ENCODE measurements at places on chromosomes 11 and 22.

DNA sequence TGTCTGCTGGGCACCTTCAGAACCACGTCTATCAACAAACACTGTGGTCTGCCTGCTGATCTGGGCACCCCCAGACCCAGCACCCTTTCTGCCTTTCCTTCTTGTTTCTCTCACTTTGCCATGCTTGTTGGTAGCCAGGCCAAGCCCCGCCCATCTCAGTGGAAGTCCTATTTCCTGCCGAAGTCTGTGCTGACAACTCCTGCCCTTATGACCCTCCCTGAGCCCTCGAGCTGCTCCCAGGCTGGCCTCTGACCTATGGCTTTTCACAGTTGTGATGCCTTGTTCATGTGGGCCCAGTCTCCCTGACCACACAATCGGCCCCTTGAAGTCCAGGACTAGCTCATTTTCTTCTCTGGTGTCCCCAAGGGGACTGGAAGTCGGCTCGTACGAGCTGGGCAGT lies 132.1 kb downstream of the DSCAML1 start:
- no peak for DNase-seq

DNA sequence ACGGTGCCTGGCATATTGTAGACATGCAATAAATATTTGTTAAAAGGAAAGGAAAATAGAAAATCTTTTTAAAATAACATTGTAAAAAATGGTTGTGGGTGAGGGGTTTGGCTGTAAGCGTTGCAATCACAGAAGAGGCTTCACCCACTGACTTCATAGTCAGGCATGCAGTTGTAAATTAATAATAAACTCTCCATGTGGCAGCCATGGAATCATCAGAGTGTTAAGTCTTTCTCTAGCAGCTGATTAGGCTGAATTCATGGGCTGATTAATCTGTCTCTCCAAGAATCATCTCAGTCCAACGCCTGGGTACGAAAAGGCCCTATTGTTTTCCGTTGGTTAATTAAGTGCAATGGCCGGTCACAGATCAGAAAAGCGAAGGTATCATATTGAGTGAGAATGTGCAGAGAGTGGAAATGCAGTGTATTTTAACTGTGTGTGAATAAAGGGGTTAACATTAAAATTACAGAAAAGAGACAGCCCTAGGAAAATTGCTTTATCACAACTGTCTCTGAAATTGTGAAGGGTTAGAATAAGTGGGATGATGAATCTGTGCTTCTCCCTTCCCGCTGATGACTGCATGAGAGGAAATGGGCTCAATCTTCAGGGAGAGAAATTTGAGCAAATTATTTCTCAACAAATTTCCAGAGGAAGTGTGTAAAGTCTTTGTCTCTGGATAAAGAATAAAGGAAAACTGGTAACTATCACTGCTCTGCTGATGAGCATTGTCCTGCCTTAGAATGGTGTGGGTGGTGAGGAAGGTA lies 269.0 kb downstream of the FAM76B start:
- no peak for DNase-seq

- DNase-seq: no peak
Observed at GRCh38 chr11:66561975-66562248, 6.5 kb downstream of the CTSF start.

DNA sequence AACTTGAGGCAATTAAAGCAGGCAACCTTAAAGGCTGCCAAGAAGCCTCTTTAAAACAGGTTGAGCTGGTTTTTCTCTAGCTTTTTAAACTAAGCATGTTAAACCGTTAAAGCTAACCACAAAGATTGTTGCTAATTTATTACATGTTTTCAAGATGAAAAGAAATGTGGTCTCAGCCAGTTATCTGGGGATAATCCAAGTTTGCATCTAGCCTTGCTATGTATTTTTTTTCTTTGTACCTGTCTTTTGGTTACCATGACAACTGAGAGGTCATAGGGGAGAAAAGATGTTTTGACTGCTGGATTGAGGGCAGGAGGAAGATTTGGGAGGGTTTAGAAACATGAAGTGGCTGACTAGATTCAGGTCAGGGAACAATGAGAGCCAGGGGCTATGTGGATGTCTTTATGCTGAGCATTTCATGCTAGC lies 19.2 kb upstream of the PGM2L1 start:
- no peak for DNase-seq

DNA sequence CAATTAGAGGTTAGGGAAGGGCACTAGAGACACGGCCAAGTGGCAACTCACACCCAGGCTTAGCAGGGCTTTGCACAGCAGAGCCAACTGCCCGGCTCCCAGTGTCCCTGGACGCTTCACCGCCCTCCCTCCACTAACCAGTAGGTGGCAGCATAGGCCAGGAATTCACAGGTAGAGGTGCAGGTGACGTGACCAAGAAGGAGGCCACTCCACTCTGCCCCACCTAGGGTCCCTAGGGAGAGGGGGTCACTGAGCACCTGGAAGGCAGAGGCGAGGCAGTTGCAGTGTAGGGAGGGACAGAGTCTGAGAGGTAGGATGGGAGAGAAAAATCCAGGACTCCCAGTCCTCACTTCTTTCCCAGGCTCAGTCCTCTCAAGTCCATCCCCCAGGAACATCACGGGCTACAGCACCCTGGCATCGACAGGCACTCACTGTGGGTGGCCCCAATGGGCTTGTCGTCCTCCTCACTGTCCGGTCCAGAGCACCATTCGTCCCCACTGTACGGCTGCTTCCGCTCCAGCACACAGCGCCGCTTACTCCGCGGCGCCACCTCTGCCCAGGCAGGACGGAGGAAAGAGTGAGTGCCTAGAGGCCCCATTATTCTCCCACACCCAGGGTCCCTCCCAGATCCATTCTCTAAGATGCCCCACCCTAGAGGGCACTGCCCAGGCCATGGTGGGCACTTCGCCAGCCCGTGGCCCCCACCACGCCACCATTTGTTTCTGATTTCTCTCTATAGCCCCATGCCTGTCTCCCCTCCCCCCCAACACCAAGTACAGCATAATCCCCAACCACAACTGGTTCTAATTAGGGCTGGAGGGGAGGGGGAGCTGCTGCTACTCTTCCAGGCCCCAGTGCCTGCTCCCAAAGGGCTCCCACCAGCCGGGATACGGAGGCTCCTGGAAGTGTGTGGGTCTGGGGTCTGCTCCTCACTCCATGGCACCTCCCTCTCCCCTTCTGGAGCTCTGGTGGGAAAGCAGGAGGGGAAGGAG lies 18.4 kb downstream of the BCL9L start:
- DNase-seq: peak; percentile 87

DNA sequence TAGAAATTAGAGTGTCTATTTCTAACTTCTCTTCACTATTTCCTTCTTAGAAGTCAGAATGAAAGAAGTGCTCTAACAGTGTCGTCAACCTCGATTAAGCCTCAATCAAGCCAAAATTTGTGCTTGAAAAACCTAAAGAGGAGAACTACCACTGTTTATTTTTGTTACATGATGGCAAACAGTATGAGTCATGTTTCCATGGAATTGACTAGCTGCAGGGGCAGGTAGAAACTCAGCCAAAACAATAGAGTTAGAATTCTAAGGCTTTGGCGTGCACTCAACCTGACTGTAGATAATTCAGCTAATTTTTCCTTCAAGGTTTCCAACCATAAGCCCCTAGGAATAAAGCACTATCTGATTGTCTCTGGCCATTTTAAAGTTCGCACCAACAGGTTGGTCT lies 415.9 kb downstream of the ETS1 start:
- no peak for DNase-seq

DNA sequence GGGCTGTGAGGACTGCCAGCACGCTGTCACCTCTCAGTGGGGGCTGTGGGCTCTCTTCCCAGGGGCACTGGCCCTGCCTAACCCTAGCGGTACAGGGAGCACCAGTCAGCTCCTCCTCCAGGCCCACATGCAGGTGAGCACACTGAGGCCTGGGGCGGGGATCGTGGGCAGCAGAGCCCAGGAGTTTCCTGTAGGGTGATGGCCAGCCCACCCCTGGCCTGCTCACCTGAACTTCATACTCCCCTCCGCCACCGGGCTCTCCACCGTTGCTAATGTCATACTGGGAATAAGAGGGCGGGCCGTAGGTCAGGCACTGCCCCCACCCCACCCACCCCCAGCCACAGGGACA lies 10.0 kb upstream of the TREH start:
- DNase-seq: no peak

DNA sequence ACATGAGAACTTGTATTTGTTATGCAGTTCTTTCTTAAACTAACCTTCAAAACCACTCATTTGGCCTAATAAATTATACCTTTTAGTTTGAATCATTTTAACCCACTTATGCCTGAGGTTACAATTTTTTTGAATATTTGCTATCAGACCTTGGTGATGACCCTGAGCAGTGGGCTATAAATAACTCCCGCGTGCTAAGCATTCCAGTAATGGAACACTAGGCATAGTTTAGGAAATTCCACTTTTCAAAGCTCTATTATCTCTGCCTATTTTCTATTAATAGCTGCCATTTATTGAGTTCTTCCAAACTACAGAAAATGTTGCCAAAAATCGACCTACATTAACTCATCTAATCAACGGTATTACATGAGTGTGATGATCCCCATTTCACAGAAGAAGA lies 993.4 kb upstream of the FAT3 start:
- no peak for DNase-seq

DNA sequence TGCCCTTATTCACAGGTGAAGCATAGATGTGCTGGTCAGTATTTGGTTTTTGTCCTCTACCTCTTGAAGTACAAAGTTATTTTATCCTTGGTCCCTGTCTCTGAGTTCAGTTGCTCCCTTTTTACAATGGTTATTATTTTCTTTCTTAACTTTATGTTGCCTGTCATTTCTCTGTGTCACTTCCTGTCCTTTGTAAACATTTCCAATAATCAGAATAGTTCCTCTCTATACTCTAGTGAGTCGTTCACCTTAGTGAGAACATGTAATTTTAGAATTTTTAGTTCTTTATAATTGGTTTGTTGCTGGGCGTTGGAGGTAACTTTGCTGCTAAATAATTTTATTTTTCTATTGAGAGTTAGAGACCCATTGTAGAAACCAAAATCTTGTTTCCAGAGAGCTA lies 16.0 kb downstream of the CSTPP1 start:
- no peak for DNase-seq

- DNase-seq: no peak
Observed at GRCh38 chr11:16775614-16776283, 37.3 kb downstream of the C11orf58 start.

All from ovary (tissue), 10 donors.